Left lung (tissue), 14 donors: ENCODE measurements at places on chromosomes 7 and 10. TPM values are rescaled to one million over a fixed set of nuclear protein-coding genes. Genes with fewer than 3 reads are reported as not detected.

PNLIPRP2 gene
- not detected for polyA plus RNA-seq

SOSTDC1 gene
- 33.0 TPM for polyA plus RNA-seq

CHN2 gene
- 3.7 TPM for polyA plus RNA-seq

PAPOLB gene
- polyA plus RNA-seq: 0.15 TPM

PON1 gene
- 0.75 TPM for polyA plus RNA-seq

EPHA1 gene
- 14.7 TPM for polyA plus RNA-seq

OR13A1 gene
- 0.07 TPM for polyA plus RNA-seq

RADIL gene
- polyA plus RNA-seq: 9.4 TPM

SMKR1 gene
- 0.67 TPM for polyA plus RNA-seq

C10orf105 gene
- polyA plus RNA-seq: 0.28 TPM

HOXA10 gene
- not detected for polyA plus RNA-seq

TDRD1 gene
- 0.17 TPM for polyA plus RNA-seq

C10orf62 gene
- not detected for polyA plus RNA-seq

CALY gene
- 0.22 TPM for polyA plus RNA-seq

AMZ1 gene
- polyA plus RNA-seq: 0.57 TPM

PRSS2 gene
- not detected for polyA plus RNA-seq

COBL gene
- polyA plus RNA-seq: 5.9 TPM

PKD2L1 gene
- 0.23 TPM for polyA plus RNA-seq

TRIL gene
- 49.5 TPM for polyA plus RNA-seq

UPK3BL2 gene
- polyA plus RNA-seq: 13.3 TPM

TCTN3 gene
- polyA plus RNA-seq: 61.3 TPM

ATOH7 gene
- polyA plus RNA-seq: 0.18 TPM

SAP25 gene
- 7.5 TPM for polyA plus RNA-seq

SNX10 gene
- 11.1 TPM for polyA plus RNA-seq

CD36 gene
- 391 TPM for polyA plus RNA-seq
